ENCODE measurements at places on chromosomes 7 and 10.

- DNase-seq = no peak
Observed at GRCh38 chr10:11143242-11143641, 125.6 kb downstream of the CELF2 start.

- no peak for DNase-seq
Observed at GRCh38 chr10:3539696-3540383, 245.2 kb downstream of the KLF6 start.

DNA sequence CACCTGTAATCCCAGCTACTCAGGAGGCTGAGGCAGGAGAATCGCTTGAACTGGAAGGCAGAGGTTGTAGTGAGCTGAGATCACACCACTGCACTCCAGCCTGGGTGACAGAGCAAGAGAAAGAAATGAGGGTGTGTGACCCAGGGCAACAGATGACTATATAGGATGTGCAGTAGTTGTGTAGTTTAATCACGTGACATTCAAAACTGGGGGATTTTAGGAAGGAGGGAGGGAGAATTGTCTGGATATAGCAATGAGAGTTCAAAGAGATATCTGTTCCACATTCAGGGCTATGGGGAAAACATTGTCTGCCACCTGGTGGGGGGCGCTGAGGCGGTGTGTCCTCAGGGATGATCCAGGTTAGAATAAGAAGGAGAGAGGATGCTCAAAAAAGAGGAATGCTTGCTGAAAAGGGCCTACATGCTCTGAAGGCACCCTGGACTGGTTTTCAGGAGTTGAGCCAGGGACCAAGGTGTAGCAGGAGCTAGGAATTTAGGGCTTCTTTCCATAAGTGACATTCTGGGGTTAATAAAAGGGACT is 7.8 kb upstream of the ZYX start:
- DNase-seq = no peak

DNA sequence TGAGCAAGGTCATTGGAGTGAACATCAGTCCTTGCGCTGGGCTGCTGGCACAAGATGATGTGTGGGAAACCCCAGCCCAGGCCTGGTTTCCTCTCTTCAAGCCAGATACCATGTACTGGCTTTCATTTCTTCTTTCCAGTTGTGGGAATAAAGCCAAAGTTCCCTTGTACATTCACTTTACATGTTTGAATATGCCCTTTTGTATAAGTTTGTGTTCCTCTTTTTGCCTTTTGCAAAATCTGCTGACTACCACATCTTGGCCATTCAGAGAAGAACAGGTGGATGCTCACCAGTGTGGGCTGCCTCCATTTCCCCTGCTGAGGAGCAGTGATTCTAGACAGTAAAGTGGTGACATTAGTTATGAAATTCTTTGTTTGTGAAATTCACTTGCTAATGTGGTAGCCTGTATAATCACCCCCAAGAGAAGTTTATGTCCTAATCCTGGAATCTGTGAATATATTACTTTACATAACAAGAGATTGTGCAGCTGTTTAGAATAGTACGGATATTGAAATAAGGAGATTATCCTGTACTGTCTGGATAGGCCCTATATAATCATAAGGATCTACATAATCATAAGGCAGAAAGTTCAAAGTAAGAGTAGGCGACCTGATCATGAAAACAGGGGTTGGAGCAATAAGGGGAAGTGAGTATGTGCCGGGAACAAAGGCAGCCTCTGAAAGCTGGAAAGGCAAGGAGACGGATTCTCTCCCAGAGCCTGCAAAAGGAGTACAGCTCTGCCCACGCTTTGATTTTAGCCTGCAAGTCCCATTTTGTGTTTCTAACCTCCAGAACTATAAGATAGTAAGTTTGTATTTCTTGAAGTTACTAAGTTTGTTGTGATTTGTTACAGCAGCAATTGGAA is 18.8 kb upstream of the AOAH start:
- DNase-seq = no peak

DNA sequence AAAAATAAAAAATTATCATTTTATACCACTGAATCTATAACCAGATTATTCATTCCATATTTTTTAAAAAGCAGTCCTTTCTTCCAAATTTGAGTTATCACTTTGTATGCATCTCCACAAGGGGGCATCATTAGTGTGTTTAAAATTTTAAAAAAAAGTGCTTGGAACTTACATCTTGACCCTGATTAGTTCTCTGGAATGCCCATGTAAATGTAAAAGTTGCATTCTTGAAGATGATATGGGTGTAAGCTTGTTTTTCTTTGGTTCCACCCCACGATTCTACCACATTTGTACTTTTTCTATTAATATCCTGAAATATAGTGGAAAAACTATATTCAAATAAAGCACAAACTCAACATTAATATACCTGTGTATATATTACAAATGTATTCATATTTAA is 144.9 kb downstream of the ELAPOR2 start:
- no peak for DNase-seq

- DNase-seq = no peak
Observed at GRCh38 chr10:132859084-132859855, 73.3 kb upstream of the NKX6-2 start.

DNA sequence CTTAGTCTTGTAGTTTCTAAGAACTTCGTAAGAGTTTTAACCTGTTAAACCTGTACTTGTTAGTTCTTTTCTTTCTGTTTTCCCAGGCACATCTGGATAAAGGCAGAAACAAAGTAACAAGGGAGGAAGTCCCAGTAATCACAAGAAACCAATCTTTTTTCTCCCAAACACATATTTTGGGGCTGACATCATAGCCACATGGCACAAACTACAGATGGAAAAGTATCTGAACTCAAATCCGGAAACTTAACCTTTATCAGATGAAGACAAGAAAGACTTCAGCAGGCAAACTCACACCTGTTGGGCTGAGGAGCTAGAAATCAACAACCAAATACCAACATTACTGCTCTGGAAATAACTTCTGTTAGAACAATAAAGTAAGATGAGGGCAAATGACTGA is 67.1 kb downstream of the CUBN start:
- no peak for DNase-seq

GRCh38 chr7:80439894-80440821 is 71.7 kb downstream of the GNAT3 start:
- DNase-seq = no peak

DNA sequence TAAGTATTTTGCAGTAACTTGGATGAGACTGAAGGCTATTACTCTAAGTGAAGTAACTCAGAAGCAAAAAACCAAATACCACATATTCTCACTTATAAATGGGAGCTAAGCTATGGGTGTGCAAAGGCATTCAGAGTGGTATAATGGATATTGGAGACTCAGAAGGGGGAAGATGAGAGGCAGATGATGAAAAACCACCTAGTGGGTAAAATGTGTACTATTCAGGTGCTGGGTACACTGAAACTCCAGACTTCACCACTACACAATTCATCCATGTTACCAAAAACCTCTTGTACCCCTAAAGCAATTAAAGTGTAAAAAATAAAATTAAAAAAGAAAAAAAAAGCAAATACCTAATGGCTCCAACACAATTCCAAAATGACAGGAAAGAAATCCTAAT is 351.7 kb downstream of the NXPH1 start:
- no peak for DNase-seq

DNA sequence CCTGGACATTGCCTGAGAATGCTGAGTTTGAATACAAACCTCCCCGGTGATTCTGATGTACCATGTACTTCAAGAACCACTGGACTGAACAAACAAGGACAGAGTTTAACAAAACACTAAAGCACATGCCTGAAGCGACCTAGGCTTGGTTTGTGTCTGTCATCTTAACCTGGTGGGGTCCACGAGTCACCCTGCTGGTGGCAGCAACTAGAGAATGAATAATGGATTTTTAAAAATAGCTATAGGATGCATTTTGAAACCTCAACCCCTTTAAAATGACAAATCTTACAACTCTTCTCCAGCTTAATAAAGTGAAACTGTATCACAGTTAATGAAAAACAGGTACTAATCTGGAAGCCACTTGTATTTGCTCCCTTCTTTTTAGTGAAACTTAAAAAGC is 25.2 kb downstream of the CDHR3 start:
- DNase-seq = no peak

- DNase-seq = no peak
Observed at GRCh38 chr10:17060289-17060688, 69.3 kb downstream of the CUBN start.

GRCh38 chr7:1243964-1244416 is 11.3 kb downstream of the UNCX start:
- DNase-seq = no peak

DNA sequence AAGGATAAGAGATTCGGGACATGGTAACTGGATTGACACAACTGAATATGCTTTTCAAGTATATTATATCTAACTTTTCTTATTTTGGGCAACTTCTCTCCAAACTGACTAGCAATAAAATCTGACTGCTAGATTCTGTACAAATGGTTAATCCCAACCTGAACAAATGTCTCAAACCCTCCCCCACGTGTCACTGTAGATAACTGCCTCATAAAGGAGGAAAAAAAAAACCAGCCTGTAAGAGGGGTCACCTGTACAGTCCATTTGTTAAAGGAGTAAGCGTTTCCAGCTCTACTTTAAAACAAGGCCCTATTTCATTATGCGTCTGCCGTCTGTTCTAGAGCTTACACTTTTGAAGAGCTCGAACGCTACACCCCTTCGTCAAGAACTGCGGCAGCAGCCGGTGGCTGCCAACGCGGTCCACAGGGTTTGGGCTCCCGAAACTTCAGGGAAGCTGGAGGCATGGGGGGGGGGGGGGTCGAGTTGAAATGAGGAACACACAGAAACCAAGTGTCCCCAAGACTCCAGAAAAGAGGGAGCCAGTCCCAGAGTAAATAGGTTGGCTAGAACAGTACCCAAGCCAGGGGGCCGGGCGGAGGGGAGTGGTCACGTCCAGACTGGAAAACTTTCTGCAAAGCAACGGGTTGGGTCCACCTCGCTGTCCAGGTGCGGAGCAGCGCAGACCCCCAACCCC is 492 bp downstream of the COG5 start:
- DNase-seq = no peak

- DNase-seq = no peak
Observed at GRCh38 chr10:54962134-54962900, 161.3 kb upstream of the PCDH15 start.

DNA sequence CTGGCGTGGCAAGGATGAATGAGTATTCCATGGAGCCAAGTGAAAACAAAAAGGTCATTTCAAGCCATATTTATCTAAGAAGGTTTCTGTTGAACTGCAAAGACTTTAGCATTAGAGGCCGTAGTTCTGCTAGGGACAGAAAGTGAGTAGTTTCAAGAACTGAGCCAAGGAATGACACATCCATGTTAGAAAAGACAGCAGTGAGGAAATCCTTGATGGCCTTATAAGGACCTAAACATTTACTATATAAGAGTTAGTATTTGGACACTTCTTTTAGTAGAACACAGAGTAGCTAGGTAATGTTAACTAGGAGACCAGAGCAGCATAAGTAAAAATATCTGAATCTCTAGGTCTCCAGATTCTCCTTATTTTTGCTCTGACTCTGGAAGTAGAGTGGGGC is 329.8 kb upstream of the SEMA3D start:
- no peak for DNase-seq

DNA sequence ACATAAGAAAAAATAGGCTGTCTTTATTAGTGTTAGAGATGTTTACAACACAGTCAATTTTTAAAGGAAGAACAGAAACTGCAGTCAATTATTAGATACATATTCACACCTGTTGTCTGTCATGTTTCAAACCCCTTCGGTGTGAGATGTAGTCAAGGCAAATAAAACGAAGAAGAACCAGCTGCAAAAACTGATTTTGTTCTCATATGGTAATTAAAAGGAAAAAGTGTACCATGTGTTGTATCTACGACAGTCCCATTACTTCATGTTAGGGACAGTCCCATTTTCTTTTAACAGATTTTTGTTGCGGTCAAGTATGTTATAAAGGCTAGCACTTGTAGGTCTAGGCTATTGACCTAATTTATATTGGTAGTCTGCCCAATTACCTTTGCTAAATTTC is 149.4 kb downstream of the LRRN3 start:
- no peak for DNase-seq

- DNase-seq = no peak
Observed at GRCh38 chr7:98681511-98681910, 64.4 kb downstream of the NPTX2 start.

DNA sequence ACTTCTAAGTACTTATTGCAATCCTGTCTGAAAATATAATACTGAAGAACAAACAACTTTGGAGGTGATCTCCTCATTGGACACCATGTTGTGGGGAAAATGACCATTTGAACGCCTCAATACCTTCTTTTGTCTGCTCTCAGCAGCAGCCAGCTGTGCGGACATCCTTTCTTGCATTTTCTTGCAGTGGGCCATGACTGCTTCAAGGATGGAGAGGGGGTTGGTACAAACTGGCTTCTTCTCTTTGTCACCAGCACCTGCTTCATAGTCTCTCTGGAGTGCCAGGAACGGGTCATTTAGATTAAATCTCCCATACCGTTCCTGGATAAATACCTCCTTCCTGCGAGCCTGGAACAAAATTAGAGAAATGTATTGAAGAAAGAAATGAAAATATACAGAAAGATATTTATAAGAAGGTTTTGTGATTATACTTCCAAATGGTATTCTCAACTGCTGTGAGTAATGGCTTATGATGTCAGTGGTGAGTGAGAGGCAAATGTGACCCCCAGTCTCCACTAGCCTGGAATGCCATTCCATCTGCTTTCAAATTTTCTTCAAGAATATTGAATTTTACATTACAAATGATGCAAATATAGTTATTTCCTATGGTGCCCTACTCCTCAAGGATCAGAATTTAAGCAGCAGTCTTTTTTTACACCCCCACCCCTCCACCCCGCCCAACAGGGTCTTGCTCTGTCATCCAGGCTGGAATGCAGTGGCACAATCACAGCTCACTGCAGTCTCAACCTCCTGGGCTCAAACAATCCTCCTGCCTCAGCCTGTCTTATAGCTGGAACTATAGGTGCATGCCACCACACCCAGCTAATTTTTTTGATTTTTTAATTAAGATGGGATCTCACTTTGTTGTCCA is 62.4 kb downstream of the CTTNBP2 start:
- no peak for DNase-seq

DNA sequence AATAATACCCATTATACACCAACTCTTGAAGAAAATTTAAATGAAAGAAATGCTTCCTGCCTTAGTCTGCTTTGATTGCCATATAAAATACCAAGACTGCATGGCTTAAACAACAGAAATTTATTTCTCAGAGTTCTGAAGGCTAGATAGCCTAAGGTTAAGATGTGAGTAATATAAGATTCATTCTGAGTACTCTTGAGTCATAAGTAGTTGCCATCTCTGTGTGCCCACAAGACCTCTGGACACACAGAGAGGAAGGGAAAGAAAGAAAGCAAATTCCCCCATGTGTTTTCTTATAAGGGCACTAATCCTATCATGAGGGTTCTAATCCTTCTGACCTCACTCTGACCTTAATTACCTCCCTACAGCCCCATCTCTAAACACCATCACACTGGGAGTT is 201.2 kb downstream of the PTN start:
- DNase-seq = no peak

- no peak for DNase-seq
Observed at GRCh38 chr7:25238066-25238725, 9.9 kb upstream of the NPVF start.

DNA sequence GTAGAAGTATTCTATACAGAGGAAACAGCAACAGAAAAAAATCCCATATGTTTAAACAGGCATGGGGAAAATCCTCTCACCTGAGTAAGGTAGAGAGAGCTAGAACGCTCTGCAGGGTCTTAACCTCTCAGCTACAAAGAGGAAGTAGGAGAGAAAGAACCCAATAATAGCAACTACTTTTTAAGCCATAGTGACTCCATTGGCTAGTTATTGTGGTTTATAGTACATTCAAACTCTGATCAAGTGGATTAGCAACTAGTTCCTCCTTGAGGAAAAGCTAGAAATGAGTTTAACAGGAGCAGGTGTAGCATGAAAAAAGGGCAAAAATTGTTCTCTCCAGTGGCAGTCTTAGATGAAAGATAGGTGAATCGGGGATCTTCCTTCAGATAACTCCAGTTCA is 89.7 kb downstream of the HGF start:
- no peak for DNase-seq

GRCh38 chr7:148622887-148623585 is 32.5 kb downstream of the C7orf33 start:
- DNase-seq = no peak

Measured in stimulated activated CD4-positive, alpha-beta T cell treated with anti-CD3 and anti-CD28 coated beads, Interleukin-2, amount 100 ng/mL, for 24 hours (primary cell).